Mucosa of gallbladder (tissue), 1 donor: ENCODE measurements at places on chromosomes 1 and 21.
A peak's percentile ranks its signal among the peaks of the same experiment; 100 is the strongest.

GRCh38 chr1:169892927-169893644 lies 610 bp downstream of the SCYL3 start:
- no peak for DNase-seq

GRCh38 chr1:24909388-24909898 lies 20.6 kb downstream of the RUNX3 start:
- DNase-seq = peak; percentile 49

DNA sequence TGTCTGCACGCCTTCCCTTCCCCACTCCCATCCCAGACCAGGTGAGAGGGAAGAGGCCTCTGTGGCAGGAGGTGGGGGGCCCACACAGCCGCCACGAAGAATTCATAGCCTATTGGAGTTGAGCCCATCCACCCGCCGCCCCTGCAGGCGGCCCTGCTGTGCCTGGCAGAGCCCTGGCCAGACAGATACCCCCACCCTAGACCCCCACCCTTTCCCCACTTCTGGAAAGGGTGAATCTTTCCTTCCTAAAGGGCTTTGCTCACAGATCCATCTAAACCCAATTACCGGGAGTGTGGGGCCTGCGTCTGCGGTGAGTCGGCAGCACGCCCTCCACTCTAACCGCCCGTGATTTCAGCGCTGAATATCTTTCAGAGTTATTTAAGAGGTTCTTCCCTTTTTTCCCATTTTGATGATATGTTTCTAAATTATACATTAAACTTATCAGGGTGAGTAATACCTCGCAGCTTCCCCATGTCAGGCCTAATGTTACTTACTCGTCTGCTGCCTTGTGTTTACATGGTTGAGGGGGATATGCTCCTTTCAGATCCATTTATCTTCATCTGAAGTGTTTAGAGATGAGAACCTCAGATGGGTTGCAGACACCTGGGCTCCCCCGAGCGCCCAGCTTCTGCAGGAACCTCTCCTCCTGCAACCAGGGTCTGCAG lies 183.9 kb upstream of the VAMP3 start:
- no peak for DNase-seq

DNA sequence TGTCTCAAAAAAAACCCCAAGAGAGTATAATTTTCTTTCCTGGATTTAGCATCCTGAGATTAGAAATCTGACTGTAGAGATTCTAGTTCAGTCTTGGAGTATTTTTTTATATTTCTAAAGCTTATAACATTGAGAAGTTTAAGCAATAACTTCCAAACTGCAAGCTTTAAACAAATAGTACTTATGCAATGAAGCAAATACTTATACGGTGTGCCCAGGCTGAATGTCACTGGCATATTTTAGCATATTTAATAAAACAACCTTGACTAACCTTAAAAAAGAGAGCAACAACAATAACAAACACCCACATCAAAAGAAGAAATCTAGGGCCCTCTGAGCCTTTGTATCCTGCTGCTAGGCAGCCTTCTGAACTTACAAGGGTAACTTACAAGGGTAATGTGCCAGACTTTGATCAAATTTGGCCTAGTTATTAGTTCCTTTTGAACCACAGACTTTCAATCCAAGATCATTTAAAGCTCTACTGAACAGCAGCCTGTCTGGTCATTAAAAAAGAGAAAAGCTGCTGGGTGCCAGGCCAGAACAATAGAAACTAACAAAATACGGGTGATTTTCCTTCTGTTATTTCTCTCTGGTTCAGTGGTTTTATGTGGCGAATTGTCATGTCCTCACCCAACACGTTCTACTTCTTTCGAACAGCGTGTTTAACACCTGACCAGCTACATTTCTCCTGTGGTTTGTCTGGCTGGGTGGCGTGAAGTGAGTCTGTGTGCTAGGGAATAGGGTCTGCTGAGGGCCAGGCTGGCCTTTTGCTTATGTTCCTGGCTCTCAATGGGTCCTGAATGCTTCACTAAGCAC lies 16.2 kb downstream of the MTOR start:
- no peak for DNase-seq
